ENCODE measurements at places on chromosomes 7 and 10.

DNA sequence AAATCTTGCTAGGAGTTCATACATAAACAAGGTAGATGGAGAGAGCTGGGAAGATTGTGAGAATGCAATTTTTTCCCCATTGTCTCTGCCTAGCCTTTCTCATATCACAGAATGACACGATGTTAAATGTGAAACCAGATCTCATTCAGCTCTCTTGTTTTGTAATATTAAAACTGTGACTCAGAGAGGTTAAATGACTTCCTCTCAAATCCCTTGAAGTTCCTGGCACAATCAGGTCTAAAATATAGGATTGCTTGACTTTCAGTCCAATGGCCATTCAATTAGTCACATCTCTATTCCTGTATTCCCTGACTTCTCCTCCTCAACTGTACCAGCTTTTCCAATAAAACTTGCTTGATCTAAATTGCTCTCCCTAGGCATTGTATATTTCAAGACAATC lies 3.1 kb downstream of the ANKRD22 start:
- no peak for DNase-seq

GRCh38 chr7:27917119-27917518 lies 177.2 kb downstream of the TAX1BP1 start:
- no peak for DNase-seq

DNA sequence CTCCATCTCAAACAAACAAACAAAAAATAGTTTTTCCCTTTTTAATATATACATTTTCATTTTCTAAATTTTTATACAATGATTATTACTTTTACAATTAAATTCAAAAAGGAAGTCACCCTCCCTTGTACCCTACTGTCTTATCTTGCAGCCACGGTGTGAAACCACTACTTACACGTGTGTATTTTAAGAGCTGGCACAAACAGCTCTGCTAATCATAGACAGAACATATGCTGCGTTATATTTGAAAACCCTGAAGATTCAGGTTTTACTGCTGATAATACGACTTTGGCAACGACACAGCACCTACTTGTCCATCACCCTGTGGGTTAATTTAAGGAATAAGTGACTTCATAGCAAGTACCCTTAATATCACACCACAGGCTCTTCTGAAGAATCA lies 991 bp downstream of the ANKRD61 start:
- no peak for DNase-seq

DNA sequence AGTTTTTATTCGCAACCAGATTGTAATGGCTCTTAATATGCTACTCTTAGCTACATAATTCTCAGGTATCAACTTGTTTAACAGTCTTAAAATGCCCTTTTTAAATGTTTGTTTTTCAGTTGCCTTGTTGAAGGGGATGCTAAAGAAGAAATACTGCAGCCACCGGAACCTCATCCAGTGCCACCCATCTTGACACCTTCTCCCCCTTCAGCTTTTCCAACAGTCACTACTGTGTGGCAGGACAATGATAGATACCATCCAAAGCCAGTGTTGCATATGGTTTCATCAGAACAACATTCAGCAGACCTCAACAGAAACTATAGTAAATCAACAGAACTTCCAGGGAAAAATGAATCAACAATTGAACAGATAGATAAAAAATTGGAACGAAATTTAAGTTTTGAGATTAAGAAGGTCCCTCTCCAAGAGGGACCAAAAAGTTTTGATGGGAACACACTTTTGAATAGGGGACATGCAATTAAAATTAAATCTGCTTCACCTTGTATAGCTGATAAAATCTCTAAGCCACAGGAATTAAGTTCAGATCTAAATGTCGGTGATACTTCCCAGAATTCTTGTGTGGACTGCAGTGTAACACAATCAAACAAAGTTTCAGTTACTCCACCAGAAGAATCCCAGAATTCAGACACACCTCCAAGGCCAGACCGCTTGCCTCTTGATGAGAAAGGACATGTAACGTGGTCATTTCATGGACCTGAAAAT lies 69.5 kb upstream of the RSBN1L start:
- DNase-seq, result no peak

DNA sequence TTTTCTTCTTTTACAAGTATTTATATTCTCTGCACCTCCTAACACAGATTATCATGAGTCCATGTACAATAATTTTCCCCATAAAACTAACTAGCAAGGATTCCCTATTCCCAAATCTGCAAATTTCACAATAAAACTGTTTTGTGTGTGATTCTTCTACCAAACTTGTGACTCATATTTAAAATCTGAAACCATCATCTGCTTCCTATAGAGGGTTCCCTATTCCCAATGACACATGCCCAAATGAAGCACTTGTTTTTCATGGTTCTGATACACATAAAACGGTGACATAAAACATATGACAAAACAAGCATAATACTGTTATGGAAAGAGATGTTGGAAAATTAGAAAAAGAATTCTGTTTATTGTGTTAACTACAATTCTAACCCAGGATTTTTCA lies 657.6 kb downstream of the PARD3 start:
- DNase-seq, result no peak

DNA sequence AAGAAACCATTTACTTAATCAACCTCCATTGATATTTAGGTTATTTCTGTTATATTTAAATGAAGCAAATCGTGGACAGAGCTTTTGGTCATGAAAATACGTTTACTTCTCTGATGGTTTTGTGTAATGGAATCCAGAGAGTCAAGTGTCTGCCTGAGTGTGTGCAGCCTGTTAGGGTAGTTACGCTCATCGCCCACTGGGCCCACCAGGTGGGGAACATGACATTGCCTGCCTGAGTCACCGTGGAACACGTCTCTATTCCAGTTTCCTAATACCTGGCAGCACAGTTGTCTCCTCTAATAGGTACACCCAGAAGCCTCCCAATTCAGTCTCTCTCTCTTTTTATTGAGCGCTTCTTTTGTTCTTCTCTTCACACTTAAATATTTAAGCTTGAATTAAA lies 91.0 kb downstream of the ADCY1 start:
- DNase-seq, result no peak

All from activated CD4-positive, alpha-beta T cell treated with anti-CD3 and anti-CD28 coated beads, Interleukin-2, amount 50 U/mL, for 1 hour (primary cell).